ENCODE measurements at places on chromosomes 12 and 14. TPM values are rescaled to one million over a fixed set of nuclear protein-coding genes. Genes with fewer than 3 reads are reported as not detected.

Gene DDN
- 0.26 TPM for total RNA-seq

DNA sequence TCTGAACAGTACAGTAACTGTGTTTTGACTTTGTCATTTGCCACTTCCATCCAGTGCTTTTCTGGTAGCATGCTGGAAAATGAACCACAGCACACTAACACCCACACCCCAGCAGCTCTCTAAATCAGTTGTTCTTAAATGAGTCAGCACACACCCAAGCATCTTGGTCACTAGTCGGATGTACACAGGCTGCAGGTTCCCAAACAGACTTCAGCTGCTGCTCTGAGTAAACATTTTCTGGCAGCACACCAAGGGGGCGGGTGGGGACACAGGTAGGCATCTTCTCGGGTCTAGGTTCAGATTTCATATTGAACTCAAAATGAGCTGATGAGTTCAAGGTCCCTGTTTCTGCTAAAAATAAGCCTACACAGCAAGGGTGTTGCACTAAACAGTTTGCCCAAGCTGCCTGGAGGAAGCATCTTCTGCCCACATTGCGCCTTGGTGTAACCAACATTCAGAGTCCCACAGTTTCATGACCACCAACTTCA lies 39.8 kb downstream of the IFNG start:
- H3K36me3 ChIP-seq, result no peaks in the 10 kb centered on the region
- H3K27ac ChIP-seq, result peak overlapping the region; percentile 74
- peaks cover 31% of the 10 kb centered on the region for H3K4me1 ChIP-seq
- H3K4me3 ChIP-seq, result peak overlapping the region; percentile 27

Gene CEBPE
- 0.34 TPM for total RNA-seq

DNA sequence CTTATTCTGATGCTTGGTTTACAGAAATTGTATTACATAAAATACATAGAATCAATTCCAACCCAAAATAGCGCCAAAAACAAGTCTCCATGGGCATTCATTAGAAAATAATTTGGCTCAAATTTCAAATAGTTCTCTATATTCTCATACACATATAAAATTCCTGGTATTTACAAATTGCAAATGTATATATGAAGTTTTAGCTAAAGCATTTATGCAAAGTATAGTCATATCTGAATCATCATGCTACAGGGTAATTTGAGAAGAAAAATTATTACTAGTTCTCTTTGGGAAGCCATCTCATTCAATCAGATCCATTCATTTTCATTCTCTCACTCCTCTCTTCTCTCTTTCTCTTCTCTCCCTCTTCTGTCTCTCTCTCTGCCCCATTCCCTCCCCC lies 257.8 kb downstream of the DPF3 start:
- no peak for DNase-seq
- no peaks in the 10 kb centered on the region for H3K4me1 ChIP-seq
- H3K27me3 ChIP-seq, result peaks cover 7% of the 10 kb centered on the region
- no peaks in the 10 kb centered on the region for H3K36me3 ChIP-seq
- no peak overlapping the region for H3K4me3 ChIP-seq

DNA sequence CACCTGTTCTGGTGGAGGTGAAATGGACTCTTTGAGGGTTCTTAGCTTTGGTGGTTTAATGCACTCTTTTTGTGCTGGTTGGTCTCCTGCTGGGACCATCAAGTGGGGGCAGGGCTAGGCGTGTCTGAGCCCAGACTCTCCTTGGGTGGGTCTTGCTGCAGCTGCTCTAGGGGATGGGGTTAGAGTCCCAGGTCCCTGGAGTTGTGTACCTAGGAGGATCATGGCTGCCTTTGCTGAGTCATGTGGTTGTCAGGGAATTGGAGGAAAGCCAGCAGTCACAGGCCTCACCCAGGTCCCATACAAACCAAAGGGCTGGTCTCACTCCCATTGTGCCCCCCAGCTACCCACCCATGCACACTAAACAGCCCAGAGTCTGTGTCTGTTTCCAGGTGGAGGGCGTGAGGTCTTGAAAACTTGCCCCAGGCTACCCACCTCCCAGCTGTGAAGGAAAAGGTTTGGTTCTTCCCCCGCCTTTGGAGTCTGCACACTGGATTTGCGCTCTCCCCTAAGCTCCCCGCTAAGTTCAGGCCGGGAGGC lies 387.7 kb downstream of the TMTC2 start:
- DNase-seq, result no peak
- no peak overlapping the region for H3K27ac ChIP-seq
- no peaks in the 10 kb centered on the region for H3K4me1 ChIP-seq
- H3K27me3 ChIP-seq, result no peaks in the 10 kb centered on the region

- H3K4me3 ChIP-seq, result no peak overlapping the region
- H3K4me1 ChIP-seq, result no peaks in the 10 kb centered on the region
- no peak for DNase-seq
- no peaks in the 10 kb centered on the region for H3K27me3 ChIP-seq
- H3K36me3 ChIP-seq, result no peaks in the 10 kb centered on the region
Observed at GRCh38 chr14:36748610-36749213, 87.1 kb downstream of the PAX9 start.

DNA sequence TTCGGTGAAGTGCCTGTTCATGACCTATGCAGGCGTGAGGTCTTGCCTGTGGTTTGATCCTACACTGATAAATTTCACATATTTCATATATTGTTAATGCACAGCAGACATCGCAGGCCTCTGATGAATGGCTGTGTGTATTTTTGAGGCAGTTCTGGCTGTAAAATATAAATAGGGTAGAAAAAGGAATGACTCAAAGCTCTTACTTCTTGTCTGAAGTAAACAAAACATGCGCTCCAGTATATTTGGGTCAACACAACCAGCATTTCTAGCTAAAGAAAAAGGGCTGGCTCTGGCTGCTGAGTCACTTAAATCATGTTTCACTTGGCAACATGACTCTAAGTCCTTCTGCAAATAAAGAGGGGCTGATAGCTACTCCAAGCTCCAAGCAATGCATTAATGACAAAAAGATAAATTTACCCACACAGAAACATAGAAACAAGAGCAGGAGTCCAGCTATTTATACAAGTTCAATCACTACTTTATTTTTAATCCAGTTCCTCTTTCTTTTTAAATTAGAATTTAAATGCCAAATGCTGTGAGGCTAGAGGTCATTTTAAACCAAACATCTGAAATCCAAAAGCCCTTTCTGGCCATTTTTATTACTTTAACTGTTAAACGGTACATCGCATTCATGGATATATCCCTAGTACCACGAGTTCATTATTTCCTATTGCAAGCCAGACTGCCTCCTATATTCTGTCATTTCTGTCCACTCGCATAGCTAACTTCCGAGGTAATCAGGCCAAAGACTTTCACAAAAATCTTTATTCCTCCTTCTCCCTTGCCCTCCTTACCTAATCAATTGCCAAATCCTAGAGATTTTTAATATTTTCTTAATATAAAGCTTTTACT lies 54.3 kb upstream of the TMCC3 start:
- no peaks in the 10 kb centered on the region for H3K36me3 ChIP-seq
- H3K27ac ChIP-seq, result no peak overlapping the region
- H3K4me1 ChIP-seq, result peaks cover 4% of the 10 kb centered on the region
- H3K4me3 ChIP-seq, result no peak overlapping the region

GRCh38 chr12:57011438-57012424 lies 4.6 kb downstream of the TAC3 start:
- DNase-seq, result peak; percentile 49
- H3K4me3 ChIP-seq, result peak overlapping the region; percentile 18
- no peaks in the 10 kb centered on the region for H3K36me3 ChIP-seq
- H3K27me3 ChIP-seq, result peaks cover 4% of the 10 kb centered on the region
- H3K27ac ChIP-seq, result peak overlapping the region; percentile 53
- peaks cover 46% of the 10 kb centered on the region for H3K4me1 ChIP-seq

All from activated CD4-positive, alpha-beta memory T cell treated with anti-CD3 and anti-CD28 coated beads for 36 hours (primary cell).